AG04450 (cell line): ENCODE measurements at places on chromosomes 4 and X.
A peak's percentile ranks its signal among the peaks of the same experiment; 100 is the strongest.

GRCh38 chr4:7992846-7993245 lies 53.2 kb upstream of the AFAP1 start:
- DNase-seq = no peak

DNA sequence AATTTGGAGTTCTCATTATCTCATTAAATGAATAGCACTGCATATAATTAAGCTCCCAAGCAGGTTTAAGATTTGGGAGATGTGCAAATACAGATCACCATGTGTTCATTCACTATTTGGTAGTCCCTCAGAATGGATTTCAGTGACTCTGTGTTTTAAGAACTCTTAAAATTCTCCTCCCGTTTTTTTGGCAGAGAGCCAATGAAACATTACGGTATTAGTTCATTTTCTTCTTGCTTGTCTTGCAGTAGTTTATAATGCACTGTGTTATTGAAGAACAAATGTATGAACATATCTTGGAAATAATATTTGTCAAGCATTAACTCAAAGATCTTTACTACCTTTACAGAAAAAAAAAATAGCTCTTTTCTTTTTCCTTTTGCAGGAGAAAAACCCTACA lies 32.7 kb downstream of the KLF3 start:
- DNase-seq = no peak

DNA sequence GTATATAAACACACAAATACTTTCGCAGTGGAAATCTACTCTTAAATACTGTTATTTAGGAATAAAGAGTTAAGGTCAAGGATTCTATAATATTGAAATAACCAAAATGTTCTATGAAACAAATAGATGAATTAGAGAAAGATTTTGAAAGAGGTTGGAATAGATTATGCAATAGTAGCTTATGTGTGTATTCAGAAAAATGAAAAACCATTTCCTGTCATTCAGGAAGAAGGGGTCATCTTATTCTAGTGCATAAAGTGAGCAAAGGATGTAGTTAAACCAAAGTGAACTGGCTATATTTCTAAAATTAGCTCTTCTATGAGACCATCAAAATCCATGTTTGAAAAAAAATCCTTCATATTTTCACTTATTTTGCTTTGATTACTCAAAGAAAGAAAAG lies 30.0 kb upstream of the MYOZ2 start:
- DNase-seq = no peak

DNA sequence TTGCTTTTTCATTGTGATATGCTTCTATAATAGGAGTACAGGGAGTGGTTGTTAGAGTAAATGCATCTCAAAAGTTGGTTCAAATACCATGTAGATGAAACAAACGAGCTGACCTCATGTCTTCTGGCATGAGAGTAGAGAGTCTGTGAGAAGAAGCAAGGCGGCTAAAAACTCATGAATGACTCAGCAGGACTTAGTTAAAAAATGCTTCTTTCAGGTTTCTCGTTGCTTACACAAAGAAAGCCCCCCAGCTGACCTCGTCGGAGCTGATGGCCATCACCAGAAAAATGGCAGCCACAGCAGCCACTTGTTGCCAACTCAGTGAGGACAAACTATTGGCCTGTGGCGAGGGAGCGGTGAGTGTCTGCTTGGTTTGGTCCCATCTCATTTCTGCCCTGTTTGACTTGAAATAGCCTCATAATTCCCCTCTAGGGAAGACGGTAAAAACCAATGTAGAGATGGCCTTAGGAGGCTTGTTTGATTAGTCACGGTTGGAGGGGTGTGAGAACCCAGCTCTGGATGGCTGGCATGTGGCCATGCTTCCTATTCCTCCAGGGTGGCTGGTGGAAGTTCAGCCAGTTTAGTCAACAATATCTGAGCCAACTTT lies 14.5 kb downstream of the AFP start:
- peak; percentile 60 for DNase-seq

DNA sequence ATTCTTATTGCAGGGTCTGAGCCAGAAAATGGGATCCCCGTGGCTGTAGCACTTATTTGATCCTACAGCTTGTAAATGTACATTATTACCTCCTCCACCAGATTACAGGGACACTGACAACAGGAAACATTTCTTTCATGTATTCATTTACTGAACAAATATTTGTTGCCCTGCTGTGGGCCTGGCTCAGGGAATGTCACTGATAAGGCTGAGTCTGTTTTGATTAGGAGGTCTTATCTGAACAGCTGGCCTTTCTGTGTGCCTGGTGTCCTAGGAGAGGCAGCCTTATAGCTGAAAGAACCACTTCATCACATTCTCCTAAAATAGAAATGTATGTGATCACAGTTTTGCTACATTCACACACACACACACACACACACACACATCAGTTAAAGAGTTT lies 45.5 kb upstream of the PROM1 start:
- no peak for DNase-seq

DNA sequence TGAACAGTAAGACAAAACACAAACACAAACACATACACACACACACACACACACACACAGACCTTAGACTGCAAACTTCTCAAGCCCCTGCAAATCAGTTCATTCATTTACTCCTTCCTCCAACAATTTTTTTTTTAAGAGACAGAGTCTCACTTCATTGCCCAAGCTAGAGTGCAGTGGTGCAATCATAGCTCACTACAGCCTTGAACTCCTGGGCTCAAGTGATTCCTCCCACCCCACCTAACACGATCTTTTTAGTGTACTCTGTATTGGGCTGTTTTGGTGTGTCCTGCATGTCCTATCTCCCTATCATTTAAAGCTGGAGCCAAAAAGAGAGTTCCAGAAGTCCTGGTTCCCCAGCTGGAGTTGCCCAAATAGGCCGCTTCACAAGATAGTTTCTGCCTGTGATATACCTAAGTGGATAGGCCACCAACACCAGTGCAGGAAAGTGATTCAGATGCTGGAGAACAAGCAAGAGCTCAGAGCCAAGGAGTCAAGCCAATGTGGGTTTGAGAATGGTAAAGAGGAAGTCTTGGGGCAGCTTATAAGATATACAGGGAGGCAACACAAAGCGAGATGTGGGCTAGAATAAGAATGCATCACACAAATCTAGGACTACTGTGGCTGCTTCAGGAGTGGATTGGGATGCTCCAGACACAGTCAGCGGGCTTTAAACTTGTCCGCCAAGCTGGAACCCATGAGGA lies 85.4 kb upstream of the RAPGEF2 start:
- no peak for DNase-seq

- DNase-seq = no peak
Observed at GRCh38 chr4:1512738-1513660, 106.8 kb upstream of the NKX1-1 start.

DNA sequence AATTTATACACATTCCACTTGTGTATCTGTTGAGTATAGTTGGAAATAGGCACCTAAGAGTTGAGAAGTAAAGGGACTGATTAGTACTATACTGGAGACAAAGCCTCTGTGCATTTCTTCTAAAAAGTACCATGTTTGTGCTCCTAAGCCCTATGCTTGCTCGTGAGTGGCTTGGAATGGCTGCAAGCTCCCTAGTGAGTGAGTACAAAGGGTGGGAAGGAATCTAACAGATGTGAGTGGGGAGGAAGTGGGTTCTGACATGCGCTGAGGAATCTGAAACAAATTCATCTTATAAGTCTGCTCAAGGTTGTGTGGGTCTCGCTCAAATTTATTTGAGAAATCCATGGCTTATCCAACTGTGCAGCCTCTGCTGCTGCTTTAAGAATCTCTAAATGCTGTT lies 13.3 kb downstream of the SPCS3 start:
- peak; percentile 26 for DNase-seq

GRCh38 chrX:44974451-44974850 lies 101.5 kb downstream of the KDM6A start:
- no peak for DNase-seq

- DNase-seq = no peak
Observed at GRCh38 chrX:97479106-97479890, 595.6 kb downstream of the RPA4 start.

GRCh38 chrX:16664074-16664473 lies 14.1 kb downstream of the S100G start:
- no peak for DNase-seq

- DNase-seq = peak; percentile 26
Observed at GRCh38 chrX:133792198-133792953, 193.0 kb downstream of the GPC3 start.

DNA sequence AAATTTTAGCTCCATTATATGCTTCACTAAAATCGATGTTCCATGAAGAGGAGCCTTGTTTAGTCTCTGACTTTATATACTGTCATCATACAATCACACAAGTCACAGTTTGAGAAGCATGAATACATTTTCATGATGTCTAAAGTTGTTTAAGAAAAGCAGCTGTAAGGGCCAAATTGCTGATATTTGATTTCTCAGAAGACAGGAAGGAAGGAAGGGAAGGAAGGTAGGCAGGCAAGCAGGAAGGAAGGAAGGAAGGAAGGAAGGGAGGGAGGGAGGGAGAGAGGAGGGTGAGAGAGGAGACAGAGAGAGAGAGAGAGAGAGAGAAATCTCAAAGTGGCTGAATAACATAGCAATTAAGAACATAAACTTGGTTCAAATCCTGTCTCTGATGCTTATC lies 153.7 kb downstream of the RTL9 start:
- no peak for DNase-seq

- DNase-seq = no peak
Observed at GRCh38 chr4:183098019-183098722, 886 bp upstream of the WWC2 start.
